ENCODE measurements at places on chromosomes 7 and 10.
A peak's percentile ranks its signal among the peaks of the same experiment; 100 is the strongest.

DNA sequence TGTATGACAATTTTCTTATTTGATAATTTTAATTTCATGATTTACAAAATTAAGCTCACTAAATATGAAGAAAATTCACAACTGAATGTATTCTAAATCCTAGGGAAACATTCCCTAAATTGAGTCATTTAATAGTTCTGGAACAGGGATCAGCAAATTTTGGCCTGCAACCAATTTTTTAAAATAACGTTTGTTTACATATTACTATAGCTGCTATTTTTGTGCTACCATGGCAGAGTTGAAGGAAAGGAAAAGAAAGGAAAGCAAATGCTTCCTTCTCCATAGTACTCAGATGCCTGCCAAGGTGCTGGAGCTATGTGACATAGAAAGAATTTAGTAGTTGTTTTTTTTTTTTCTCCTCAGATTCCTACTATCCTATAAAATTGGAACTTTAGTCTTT, 1307.7 kb upstream of the LRRTM3 start:
- DNase-seq: no peak

DNA sequence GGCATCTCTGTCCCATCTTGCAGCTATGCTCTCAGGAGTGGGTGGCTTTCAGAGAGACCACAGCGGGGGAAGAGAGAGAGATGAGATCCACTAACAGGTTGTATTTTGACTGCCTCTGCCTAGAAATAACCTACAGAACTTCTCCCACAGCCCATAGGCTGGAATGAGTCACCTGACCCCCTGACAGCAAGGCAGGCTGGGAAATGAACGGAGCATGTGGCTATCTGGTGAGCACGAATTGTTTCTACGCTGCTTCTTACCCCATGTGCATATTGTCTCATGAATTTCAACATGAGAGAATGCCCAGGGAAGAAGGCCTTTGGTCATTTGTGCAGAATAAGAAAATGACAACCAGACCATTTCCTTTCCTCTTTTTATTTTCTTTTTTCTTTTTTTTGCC, 151.3 kb downstream of the SNX10 start:
- DNase-seq: no peak

DNA sequence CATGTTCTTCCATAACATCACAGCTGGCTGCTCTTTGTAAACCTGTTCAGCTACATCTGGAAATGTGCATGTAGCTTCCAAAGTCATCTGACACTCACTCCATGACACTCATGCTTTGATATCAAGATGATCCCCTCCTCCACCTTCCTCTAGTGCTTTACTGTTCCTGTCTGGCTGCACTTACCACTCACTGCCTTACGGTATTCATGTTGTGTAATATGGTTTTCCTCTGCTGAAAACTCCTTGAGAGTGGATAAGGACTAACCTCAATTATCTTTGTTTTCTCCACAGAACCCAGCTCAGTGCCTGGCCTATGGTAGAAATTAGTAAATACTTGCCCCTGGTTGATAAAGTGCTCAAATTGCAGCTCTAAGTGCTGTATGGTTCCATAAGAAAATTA, 483.9 kb downstream of the HTR7 start:
- no peak for DNase-seq

DNA sequence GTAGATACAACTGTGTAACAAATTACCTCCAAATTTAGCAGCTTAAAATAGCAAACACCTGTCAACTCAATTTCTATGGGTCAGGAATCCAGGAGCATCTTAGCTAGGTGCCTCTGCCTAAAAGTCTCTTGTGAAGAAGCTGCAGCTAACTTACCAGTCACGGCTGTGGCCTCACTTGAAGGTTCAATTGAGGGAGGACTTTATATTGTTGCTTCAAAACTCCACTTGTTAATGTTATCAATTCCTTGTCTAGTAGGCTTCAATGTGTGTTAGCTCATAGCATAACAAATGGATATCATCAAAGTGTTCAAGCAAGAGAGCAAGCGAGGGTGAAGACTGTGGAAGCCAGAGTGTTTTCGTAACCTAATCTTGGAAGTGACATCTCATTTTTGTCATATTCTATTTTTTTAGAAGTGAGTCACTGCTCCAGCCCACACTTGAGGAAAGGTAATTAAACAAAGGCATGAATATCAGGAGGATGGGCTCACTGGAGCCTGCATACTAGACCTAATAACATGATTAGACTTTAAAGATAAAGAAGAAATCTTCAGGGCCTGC, 172.9 kb downstream of the SPAG6 start:
- no peak for DNase-seq

- no peak for DNase-seq
Observed at GRCh38 chr7:20306180-20306946, 24.3 kb upstream of the ITGB8 start.

GRCh38 chr7:89085580-89085979, 290.0 kb upstream of the TEX47 start:
- no peak for DNase-seq

- DNase-seq: no peak
Observed at GRCh38 chr10:32123021-32123420, 66.8 kb upstream of the KIF5B start.

DNA sequence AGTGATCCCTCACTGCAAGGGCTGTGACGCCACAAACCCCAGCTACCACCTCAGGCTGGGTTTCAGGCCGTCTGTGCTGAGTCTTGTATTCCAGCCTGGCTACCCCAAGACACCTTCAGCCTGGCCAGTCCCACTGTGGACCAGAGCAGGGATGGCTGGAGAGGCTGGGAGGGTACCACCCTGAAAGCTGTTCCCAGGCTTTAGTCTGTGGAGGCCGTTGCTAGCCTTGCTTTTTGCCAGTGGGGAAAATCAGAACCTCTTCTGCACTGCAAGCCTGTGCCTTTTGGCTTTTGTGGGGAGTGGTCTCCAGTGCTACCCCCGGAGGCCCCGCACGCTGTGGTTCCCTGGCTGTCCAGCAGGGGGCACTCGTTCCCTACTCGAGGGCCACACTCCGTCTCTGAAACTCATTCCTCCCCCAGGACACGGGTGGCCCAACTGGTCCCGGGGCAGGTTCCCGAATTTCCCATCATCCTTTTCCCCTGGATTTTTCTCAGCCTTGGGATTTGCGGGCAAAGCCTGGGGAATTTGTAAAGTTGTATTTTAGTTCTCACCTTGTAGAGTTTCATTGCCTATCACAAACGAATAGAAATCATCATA, 128.4 kb upstream of the BTBD16 start:
- DNase-seq: peak; percentile 69

DNA sequence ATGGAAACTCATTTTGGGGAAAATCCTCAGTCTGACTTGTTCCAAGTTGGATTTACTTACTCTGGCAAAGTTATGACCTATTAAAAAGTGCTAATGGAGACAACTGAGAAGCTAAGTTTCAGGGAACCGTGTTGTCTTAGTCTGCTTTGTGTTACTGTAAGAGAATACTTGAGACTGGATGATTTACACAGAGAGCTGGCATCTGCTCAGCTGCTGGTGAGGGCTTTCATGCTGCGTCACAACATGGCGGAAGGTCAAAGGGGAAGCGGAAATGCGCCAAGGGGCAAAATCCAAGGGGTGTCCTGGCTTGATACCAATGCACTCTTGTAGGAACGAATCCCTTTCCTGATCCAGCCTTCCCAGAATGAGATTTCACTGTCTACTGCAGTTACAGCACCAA, 46.4 kb downstream of the MTURN start:
- no peak for DNase-seq

- DNase-seq: no peak
Observed at GRCh38 chr10:5165738-5166137, 19.2 kb downstream of the AKR1C8 start.

DNA sequence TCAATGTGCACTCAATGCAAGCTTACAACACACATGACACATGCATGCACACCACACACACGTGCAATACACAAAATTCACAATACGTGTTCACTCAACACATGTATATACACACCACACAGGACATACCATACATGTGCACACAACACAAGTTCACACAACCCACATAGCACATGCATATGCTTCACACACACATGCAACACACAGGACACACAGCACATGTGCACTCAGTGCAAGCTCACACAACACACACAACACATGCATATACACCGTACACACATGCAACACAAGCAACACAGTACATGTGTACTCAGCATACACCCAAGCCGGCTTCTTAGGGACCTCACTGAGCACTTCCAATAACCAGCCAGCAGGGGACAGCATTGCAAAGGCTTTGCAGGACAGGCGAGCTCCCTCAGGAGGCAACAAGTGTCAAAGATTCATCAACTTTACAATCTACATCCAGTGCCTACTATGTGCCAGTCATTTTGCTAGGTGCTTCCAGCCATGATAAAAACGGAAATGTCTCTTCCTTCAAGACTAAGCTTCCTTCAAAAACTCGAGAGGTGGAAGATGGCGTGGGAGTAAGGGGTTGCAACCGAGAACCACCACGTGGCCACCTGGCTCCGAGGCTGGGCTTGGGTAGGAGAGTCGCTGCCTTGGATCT, 61.1 kb downstream of the JCAD start:
- DNase-seq: peak; percentile 91

DNA sequence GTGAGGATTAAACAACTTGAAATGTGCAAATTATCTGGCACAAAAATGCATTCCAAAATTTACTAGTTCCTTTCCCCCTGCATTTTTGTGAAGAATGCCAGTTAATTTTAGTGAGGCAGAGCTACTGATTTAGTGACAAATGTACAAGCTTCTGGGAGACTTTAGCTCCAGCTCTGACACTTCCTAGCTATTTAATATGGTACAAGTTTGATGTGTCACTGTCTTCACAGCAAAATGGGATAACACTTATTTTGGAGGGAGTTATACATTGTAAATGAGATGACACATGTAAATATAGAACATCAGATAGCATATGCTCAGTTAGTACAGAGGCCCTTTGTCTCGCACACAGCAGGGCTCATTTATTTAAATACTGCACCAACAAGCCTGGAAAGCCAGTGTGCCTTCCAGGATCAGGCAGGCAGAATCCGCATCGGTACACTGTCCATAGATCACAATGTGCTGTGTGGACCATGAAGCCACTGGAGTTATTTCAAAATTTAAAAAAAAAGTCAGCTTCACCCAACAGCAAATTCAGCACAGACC, 48.7 kb downstream of the ELMO1 start:
- no peak for DNase-seq

DNA sequence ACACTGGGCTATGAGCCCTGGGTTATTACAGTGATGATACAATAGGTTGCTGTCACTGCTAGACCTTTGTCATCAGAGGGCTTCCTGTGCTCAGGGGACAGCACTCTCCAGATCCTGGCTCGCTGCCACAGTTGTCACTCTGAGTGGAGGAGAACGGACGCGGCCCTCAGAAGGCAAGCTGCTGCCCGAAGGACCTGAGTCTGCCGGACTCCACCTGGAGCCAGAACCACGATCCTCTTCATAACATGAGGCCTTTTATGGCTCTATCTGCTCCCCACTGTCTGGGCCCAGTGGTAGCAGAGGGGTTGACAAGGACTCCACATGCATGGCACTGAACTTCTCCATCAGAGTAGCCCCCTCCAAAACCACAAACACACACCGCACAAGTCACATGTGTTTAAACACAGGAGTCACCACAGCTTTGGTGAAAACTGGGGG, 94.7 kb upstream of the EFCAB10 start:
- DNase-seq: peak; percentile 14

GRCh38 chr10:82149674-82150073, 274.7 kb downstream of the NRG3 start:
- DNase-seq: no peak

GRCh38 chr7:1675673-1676549, 5.8 kb downstream of the ELFN1 start:
- DNase-seq: no peak

DNA sequence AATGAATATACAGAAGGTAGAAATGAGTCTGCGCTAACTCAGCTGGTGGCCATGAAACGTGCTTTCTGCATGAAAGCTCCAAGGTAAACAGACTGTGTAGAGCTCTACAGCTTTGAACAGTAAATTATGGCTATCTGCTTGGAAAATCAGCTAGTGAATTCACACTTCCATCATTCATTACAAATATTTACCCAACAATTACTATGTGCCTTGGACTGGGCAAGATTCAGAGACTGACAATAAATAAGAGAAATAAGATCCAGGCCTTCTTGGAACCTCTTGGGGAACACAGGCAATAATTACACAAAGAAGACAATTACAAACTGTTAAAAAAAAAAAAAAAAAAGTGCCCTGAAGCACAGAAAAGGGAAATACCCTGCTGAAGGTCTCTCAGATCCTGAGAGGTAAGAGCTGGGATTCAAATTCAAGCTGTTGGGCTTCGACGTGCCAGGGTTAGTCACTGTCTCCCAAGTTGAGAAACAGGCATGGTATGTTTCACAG, 15.8 kb downstream of the TSPAN12 start:
- DNase-seq: no peak

DNA sequence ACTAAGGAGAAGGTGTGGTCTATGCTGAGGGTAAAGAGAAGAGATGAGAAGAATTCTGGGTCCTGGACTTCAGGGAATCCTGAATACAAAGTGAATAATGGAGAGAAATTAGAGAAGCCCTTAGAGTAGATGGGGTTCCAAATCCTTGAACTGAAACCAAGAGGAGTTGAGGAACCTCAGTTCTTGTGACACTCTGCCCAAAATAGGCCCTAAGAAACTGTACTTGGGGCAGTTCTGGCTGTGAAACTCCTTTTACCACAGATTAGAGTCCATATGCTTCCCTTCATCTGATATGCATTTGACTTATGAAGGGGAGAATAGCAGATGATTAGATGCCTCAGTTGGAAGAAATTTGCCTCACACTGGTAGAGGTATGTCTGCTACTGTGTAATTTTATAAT, 19.0 kb downstream of the TES start:
- DNase-seq: no peak

- no peak for DNase-seq
Observed at GRCh38 chr7:98992076-98992475, 113.7 kb downstream of the TRRAP start.

DNA sequence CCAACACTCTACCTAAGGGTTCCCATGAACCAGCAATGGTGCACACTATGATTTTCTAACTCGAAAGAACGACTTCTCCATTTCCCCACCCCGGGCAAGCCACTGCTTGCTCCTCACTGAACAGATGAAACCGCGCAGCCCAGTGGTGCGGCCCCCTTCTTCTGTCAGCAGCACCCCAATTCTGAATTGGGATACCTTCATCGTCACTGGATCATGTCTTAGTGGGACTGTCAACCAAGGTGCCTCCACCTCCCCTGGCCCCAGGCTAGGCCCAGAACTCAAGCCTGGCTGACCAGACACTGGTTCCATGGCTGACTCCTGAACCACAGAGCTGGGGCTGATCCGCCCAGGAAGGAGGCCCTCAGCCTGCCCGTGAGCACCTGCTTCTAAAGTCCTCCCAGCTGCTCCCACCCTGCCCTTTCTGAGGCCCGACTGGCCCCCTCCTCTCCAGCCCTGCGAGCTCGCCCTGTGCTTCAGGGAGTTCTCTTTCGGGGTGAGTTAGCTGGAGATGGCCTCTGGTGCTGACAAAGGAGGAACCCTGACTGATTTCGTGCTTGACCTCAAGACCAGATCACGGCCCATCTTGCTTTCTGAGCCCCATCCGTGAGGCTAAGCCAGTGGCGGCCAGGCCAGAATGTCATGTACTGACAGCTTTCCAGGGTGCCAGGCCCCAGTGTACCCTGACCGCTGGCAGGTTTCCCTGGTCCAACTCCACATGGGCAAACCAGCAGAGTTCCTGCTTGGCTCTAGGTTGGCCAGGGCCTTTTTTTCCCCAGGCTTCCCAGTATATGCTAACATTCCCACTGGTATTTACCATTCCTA, 44.5 kb downstream of the FAM53B start:
- no peak for DNase-seq

All from Karpas-422 (cell line).